ENCODE measurements at places on chromosomes 6 and 20.

- no peaks in the 10 kb centered on the region for H3K27me3 ChIP-seq
- H3K4me1 ChIP-seq, result peaks cover 14% of the 10 kb centered on the region
- DNase-seq, result no peak
- peak within 1 kb of the TSS; percentile 89 for H3K4me3 ChIP-seq
- peak within 1 kb of the TSS; percentile 89 for H3K27ac ChIP-seq
- peaks cover 4% of the 10 kb centered on the region for H3K36me3 ChIP-seq
Observed at GRCh38 chr6:167826896-167827582, at the start of gene AFDN. Gene AFDN (plus strand): TSS chr6:167826911. CDS start chr6:167827133, 222 bp downstream.

DNA sequence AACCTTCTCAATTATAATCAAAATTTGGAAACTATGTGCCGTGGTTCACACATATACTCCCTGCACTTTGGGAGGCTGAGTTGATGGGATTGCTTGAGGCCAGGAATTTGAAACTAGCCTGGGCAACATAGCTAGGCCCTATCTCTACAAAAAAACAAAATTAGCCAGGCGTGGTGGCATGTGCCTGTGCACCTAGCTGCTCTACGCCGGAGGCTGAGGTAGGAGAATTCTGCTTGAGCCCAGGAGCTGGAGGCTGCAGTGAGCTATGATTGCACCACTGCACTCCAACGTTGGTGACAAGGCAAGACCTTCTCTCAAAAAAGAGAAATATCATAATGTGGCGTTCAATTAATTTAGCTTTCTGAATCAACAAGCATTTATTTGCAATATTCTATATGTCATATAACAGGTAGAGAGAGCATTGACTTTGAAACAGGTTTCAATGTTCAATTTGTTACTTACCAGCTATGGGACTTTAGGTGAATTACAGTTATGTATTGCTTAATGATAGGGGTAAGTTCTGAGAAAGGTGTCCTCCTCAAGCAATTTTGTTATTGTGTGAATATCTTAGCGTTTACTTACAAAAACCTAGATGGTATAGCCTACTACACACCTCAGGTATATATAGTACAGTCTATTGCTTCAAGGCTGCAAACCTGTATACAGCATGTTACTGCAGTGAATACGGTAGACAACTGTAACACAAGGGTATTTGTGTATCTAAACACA lies 2.2 kb upstream of the SYCP2 start:
- H3K27ac ChIP-seq, result no peak overlapping the region
- H3K27me3 ChIP-seq, result no peaks in the 10 kb centered on the region
- H3K4me1 ChIP-seq, result peaks cover 2% of the 10 kb centered on the region
- DNase-seq, result no peak
- no peak overlapping the region for H3K4me3 ChIP-seq

GRCh38 chr6:135522965-135523692 lies 25.6 kb upstream of the AHI1 start:
- no peaks in the 10 kb centered on the region for H3K4me1 ChIP-seq
- H3K4me3 ChIP-seq, result no peak overlapping the region
- no peaks in the 10 kb centered on the region for H3K36me3 ChIP-seq
- H3K27ac ChIP-seq, result no peak overlapping the region

DNA sequence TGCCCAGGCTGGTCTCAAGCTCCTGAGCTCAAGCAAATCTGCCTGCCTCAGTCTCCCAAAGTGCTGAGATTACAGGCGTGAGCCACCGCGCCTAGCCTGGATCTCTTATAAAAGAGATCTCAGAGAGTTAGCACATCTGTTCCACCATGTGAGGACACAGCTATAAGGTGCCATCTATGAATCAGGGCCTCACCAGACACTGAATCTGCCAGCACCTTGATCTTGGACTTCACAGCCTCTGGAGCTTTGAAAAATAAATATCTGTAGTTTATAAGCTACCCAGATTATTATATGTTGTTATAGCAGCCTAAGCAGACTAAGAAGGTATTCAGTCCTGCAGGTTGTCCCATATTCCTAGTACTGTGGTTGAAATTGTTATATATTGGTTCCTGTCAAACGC lies 33.2 kb upstream of the SHLD1 start:
- DNase-seq, result no peak
- no peaks in the 10 kb centered on the region for H3K36me3 ChIP-seq

DNA sequence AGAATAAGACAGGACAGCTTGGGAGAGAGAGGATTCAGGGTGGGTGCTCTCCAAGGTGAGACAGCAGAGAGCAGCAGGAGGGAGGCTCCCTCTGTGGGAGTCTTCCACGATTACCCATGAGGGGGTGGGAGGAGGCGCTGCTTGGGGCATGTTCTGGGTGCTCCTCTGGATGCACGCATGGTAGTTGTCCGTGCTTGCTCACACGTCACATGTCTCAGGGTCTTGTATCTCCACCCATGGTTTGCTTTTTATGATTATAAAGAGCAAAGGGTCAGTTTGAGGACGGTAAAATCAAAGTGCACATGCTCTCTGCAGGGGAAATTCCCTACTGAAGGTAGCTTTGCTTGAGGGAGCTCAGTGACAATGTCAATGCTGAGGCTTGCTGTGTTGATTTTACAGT lies 338.4 kb downstream of the THBS2 start:
- no peak overlapping the region for H3K27ac ChIP-seq
- no peaks in the 10 kb centered on the region for H3K4me1 ChIP-seq
- no peaks in the 10 kb centered on the region for H3K36me3 ChIP-seq

Measured in liver (tissue), 10 donors.